Cardiac fibroblast (primary cell): ENCODE measurements at places on chromosomes 5 and 9.
A peak's percentile ranks its signal among the peaks of the same experiment; 100 is the strongest.

GRCh38 chr9:131674425-131675421, 65.2 kb downstream of the RAPGEF1 start:
- DNase-seq, result no peak

DNA sequence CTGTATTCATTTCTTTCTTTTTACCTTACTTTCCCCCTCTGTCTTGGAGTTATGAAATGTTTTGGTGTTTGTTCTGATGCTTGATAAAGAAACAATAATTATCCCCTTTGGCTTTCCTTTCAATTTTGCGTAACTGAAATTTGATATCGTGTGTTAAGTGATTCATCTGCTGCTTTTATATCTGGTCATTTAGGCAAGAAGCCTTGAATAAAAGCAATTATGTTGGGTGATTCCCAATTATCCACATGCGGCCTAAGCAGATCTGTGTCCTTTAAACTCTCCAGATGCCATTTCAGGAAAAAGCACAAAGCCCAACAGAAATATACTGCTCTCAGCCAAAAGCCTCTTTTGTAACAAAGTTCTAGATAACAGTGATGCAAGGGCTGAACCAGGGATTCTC, 92.8 kb downstream of the TAF11L14 start:
- no peak for DNase-seq

- DNase-seq, result no peak
Measured at GRCh38 chr5:96322217-96322616, 110.8 kb downstream of the PCSK1 start.

DNA sequence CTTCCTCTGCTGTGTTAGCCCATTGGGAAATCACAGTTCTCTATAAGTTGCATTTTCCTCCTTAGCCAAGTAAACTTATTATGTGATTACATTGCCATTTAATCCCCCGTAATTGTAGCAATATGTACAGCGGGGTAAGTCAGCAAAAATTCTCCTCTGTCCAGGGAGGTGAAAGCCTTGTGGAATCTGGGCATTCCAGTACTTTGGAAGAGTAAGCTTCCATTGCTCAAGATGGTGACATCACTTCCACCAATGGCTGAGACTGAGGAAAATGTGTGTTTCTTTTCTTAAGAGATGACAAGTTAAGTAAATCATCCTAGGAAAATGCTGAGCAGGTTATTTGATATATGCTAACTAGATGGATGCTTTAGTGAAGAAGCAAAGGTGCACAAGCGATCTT, 436.7 kb downstream of the CETN3 start:
- peak; percentile 23 for DNase-seq

GRCh38 chr9:124019771-124020519, 8.4 kb downstream of the LHX2 start:
- DNase-seq, result no peak

DNA sequence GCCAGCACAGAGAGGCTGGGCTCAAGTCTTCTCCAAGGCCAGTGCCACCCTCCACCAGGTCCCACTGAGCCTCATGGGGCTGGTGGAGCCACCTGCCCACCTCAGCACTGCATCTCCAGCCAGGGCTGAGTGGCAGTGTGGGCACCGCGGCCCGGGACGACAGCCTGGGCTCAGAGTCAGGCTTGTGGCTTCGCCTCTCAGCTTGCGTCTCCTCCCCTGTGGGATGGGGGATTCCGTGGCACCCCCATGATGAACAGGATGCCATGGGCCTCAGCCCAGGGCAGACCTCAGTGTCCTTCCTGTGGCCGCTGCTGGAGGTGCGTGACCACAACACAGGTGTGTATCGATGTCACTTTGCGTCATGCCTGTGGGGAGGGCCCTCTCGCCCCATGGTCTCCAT, 136.4 kb upstream of the PPP1R26 start:
- DNase-seq, result no peak

- no peak for DNase-seq
Measured at GRCh38 chr9:79641070-79641469, 69.3 kb downstream of the TLE4 start.

- DNase-seq, result no peak
Measured at GRCh38 chr9:33880211-33881089, 63.5 kb downstream of the UBE2R2 start.

DNA sequence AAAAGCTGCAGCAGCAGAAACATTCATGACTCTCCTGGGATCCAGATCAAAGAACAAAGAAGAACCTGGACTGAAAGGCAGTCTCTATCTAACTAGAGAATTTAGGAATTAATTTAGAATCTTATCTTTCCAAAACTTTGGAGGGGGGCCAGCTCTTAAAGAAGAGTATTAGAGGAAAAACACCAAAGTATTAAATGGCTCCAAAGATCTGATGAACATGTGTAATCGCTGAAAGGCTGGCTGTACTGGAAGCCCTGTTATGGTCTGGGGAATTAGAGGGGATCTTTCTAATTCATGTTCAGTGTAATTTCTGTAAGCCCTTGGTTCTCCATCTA, 316.8 kb downstream of the CWC27 start:
- no peak for DNase-seq

DNA sequence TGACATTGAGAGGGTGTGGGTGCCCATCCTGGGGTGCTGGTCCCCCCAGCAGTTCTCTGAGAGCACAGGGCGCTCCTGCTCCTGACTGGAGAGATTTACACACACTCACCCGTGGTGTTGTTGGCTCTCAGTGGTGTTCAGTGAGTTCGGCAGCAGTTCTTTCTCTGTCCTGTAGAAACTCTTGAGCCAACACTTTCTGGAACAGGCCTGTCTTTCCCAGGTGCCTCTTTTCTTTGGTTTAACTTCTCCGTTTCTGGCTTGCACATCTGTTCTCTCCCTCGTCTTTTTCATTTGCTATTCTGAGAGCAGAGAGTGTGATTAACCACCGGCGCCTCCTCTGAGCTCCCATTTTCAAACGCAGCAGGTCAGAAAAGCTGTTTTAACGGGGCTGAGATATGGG, 284.5 kb downstream of the IRX2 start:
- DNase-seq, result no peak

DNA sequence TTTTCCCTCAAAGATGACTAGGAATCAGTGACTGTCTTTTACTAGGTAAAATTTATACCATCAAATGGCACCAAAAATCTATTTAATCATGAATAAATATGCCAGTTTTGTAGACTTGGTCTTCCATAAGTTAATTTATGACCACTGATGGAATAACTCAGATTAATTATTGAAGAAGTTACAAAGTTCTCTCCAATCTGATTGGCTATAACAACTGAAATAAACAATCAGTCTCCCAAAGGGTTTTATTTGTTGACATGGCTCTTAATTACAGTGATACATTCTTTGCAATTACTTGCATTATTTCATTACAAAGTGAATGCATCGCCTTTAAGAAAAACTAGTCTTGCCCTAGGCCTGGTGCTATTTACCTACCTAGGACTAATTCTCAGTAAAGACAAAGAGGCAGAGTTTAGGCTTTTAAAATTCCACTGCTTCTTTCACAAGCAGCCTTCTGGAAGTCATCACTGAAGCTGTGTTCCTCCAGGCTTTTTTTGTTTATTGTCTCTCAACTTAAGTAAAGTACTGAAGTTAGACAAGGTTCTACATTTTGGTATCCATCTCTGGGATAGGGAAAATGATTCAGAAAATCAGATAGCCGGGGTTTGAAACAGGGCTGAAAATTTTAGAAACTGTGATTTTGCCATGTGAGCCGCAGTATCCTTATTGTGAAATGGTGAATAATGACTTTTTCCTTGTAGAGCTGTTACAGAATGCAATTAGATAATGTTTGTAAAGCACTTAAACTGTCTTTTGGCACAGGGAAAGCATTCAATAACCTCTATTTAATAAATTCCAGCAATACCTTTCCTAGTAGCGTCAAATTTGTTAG, 2.5 kb downstream of the STOM start:
- DNase-seq, result no peak

GRCh38 chr5:1065143-1065750, 46.6 kb downstream of the SLC12A7 start:
- DNase-seq, result no peak

DNA sequence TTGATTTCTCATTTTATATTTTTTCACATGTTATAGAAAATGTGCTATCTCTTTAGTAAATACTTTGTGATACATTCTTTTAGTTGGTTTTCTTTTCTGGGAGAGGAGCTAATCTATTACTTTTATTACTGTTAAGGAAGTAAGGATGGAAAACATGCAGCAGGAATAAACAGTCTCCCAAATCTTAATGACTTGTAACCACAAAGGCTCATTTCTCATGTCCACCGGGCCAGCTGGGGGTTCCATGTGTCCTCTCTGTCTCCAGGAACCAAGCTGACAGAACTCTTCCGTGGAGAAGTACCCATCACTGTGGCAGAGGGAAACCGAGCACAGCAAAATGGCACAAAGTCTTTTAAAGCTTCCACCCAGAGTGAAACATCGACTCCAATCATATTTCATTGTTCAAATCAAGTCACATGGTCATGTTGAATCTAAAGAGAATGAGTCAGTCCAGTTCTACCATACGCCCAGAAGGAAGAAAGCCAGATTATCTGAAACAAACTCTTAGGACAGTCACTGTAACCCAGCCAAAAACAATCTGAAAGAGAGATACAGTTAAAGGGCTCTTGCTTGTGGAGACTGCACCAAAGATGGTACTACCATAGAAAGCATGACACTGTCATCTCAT, 97.1 kb upstream of the CDH6 start:
- DNase-seq, result peak; percentile 70

- DNase-seq, result no peak
Measured at GRCh38 chr5:100165309-100165708, 369.9 kb upstream of the FAM174A start.

- no peak for DNase-seq
Measured at GRCh38 chr5:133119233-133119711, 67.5 kb downstream of the HSPA4 start.

- no peak for DNase-seq
Measured at GRCh38 chr9:21267485-21268346, 27.9 kb upstream of the IFNA14 start.

- no peak for DNase-seq
Measured at GRCh38 chr5:168654211-168654721, 75.1 kb upstream of the PANK3 start.

- DNase-seq, result no peak
Measured at GRCh38 chr9:75911390-75911789, 20.9 kb downstream of the PCSK5 start.

- no peak for DNase-seq
Measured at GRCh38 chr9:14346231-14346791, 32.4 kb upstream of the NFIB start.

DNA sequence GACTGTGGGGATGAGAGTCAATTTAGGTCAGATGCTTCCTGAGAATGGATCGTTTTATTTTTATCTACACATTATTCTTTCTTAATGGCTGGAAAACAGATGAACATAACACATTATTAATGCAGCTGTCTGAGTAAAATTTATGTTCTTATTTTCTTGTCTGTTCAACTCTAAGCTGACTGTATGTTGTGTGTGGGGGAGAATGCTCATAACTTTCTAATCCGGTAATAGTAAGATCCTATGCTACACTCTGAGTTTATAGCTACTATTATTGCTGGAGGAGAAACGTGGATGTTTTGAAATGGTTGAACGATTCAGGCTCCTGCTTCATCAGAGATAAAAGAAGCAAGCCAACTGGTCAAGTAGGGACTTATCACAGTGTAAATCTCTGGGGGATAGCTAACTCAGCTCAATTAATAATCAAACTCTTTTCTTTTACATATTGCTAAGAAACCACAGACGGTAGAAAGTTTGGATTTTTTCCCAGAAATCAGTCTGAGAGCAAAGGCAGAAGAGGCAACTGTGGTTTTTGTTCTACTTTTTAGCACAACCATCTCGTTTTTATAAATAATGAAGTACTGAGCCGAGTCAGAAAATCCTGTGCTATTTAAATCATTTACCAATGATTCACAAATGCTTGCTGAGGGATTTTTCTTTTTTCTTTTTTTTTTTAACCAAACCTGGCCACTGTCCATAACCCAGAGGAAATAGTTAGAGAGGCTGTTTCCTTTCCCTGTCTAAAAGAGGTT, 265.0 kb upstream of the FAM174A start:
- DNase-seq, result peak; percentile 2
